Fibroblast of the aortic adventitia (primary cell): ENCODE measurements at places on chromosomes 11 and 22. TPM values are rescaled to one million over a fixed set of nuclear protein-coding genes. Genes with fewer than 3 reads are reported as not detected.

The CDCA5 gene
- 2.5 and 19.3 TPM in 2 replicates for total RNA-seq

The SPDYC gene
- total RNA-seq = not detected in 2 replicates

The GLB1L3 gene
- not detected in 2 replicates for total RNA-seq

The PRG3 gene
- total RNA-seq = not detected in 2 replicates

The NPTXR gene
- 1.3 and 2.0 TPM in 2 replicates for total RNA-seq

The GGTLC3 gene
- total RNA-seq = not detected in 2 replicates

The TMEM86A gene
- total RNA-seq = 0.27 and 9.6 TPM in 2 replicates

The C22orf15 gene
- total RNA-seq = 0.18 and 4.9 TPM in 2 replicates

The TSPAN18 gene
- under 0.01 and 0.49 TPM in 2 replicates for total RNA-seq
